Stimulated activated CD4-positive, alpha-beta T cell treated with anti-CD3 and anti-CD28 coated beads, Interleukin-12 subunit alpha, Interleukin-12 subunit beta, amount 100 ng/mL, for 48 hours (primary cell): ENCODE measurements at places on chromosomes 11 and 22.

DNA sequence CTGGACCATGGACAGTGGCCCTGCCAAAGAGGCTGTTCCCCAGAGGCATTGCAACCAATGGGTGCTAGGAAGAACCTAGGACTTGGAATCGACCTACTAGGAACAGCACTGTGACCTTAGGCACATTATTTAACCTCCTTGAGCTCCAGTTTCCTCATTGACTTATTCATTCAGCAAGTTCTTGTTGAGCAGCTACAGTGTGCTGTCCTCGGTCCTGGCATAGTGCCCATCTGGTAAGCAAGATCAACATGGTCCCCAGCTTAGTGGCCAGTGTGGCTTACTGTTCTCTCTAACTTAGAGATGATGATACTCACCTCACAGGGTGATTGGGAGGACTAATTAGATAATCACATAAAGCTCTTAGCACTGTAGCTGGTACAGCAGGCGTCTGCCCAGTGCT is 8.2 kb downstream of the ABCG4 start:
- DNase-seq, result no peak

GRCh38 chr11:67705264-67705663 is 30.8 kb upstream of the ALDH3B2 start:
- DNase-seq, result no peak

DNA sequence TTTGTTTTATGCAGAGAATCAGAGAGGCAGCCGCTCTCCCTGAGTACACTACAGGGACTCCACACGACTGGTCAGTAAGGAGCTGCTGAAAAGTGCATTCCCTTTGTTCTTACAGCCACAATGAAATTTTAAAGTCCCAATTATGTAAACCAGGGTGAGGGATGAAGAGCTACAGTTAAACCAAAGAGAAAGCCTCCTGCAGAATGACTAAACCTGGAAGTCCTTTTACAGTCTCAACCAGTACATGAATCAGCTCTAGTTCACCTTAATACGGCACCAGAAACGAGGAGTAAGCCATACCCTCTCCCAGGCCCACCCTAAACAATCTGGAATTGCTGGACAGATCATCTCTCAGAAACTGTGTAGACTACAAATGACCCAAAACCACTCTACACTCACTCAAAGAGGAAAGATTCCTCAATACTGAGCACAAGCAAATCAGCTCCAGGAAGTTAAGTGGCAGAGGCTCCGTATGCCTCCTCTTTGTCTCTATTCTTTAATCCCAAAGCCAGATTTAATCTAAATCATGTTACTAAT is 113.1 kb downstream of the RBFOX2 start:
- no peak for DNase-seq

GRCh38 chr11:71551711-71552110 is 3.5 kb downstream of the KRTAP5-9 start:
- no peak for DNase-seq

DNA sequence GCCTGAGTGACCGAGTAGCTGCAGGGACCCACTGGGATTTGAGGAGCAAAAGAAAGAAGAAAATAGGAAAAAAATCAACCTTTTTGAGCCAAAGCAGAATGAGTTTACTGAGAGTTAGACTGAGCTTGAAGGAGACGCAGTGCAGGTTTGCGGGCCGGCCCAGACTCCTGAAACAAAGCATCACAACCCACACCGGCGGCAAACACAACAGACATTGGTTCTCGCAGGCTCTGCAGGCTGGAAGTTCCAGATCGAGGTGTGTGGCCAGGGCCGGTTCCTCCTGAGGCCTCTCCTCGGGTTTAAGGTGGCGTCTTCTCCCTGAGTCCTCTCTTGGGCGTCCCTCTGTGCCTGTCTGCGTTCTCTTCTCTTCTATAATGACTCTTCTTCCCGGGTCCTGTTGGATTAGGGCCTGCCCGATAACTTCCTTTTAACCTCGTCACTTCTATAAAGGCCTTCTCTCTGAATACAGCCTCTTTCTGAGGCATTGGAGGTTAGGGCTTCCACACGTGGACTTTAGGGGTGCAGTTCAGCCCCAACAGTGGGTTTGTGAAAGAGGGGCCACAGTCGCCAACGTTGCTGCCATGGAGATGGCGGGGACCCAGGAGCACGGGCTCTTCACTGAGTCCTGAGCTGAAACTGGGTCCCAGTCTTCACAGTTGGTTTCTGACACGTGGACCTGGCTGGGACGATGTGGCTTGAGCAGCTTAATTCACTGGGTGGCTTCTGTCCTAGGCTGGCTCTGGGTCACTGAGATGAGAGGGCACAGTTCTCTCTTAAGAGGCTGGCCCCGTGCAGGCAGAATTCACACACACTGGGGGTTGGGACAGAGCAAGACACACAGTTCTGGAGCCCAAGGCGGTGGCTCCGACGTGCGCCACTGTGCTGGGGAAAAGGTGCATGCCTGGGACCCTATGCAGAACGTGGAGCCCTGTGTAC is 1047.7 kb downstream of the BRD1 start:
- no peak for DNase-seq

- no peak for DNase-seq
Observed at GRCh38 chr11:48047616-48048015, 67.3 kb downstream of the PTPRJ start.

- DNase-seq, result no peak
Observed at GRCh38 chr11:6482441-6482840, 1.1 kb downstream of the TIMM10B start.

- no peak for DNase-seq
Observed at GRCh38 chr11:69335007-69335780, 41.2 kb downstream of the MYEOV start.

- no peak for DNase-seq
Observed at GRCh38 chr11:27292637-27293010, 70.4 kb downstream of the CCDC34 start.

DNA sequence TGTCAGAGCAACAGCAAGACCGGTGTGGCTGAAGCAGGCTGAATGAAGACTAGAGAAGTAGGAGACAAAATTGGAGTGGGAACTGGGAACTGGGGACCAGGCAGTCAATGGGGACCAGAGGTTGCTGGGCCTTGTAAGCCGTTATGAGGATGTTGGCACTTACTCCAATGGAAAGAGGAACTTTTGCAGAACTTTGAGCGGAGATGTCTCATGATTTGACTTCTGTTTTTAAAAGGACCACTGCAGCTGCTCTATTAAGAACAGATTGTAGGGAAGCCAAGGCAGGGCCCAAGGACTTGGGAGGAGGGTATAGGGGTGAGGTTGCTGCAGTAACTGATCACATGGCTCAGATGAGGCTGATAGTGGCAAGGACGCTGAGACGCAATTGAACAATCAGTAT is 34.2 kb downstream of the IL18 start:
- no peak for DNase-seq

- no peak for DNase-seq
Observed at GRCh38 chr22:32803738-32804435, 2.4 kb downstream of the TIMP3 start.

DNA sequence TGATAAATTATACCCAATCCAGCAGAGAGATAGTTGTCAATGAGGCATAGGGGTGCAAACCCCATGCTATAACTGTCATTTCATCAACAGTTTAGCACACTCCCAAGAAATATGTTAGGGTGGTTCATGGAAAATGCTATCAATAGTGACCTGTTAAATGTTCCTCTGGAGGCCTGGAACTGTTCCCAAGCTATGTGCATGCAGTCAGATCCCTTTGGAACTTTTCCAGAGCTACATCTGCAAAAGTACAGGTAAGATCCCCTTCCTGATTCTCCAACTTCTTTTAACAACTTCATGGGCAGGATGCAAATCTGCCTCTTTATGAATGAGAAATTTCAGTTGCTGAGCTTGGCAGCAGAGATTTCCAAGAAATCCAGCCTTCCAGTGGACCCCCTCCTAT is 27.2 kb downstream of the ABTB2 start:
- DNase-seq, result no peak

DNA sequence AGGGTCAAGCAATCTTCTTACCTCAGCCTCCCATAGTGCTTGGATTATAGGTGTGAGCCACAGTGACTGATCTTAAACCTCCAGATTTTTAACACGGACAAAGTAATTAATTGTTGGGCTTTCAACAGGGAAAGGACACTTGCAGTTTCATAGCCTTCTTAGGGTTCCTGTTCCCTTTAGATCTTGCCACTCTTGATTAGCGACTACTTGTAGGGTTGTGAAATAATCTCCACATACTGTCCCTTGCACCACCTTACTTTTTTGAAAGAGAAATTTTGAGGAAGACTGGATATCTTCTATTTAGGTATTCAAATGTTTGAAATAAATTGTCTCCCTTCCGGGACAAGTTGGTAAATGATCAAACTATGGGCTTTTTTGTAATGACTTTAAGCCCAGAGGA is 7.6 kb downstream of the MS4A4E start:
- DNase-seq, result no peak
